G401 (cell line): ENCODE measurements at places on chromosomes 3 and 15. TPM values are rescaled to one million over a fixed set of nuclear protein-coding genes. Genes with fewer than 3 reads are reported as not detected.

The UQCC5 gene
- total RNA-seq: 4.2 and 48.9 TPM in 2 replicates

The GPR62 gene
- not detected in 2 replicates for total RNA-seq

The GASK1A gene
- not detected in 2 replicates for total RNA-seq

The C3orf62 gene
- total RNA-seq: 0.31 and 1.7 TPM in 2 replicates

The PLSCR5 gene
- total RNA-seq: not detected in 2 replicates

The NMB gene
- total RNA-seq: 4.5 and 5.6 TPM in 2 replicates

The VIPR1 gene
- total RNA-seq: 0.14 TPM in 1 of 2 replicates, not detected in the other

- DNase-seq: no peak
These were observed 226.9 kb downstream of the ADAMTS9 start for GRCh38 chr3:64460877-64461276.

- no peak for DNase-seq
These were observed 95.9 kb downstream of the FEZF2 start for GRCh38 chr3:62277450-62277849.

DNA sequence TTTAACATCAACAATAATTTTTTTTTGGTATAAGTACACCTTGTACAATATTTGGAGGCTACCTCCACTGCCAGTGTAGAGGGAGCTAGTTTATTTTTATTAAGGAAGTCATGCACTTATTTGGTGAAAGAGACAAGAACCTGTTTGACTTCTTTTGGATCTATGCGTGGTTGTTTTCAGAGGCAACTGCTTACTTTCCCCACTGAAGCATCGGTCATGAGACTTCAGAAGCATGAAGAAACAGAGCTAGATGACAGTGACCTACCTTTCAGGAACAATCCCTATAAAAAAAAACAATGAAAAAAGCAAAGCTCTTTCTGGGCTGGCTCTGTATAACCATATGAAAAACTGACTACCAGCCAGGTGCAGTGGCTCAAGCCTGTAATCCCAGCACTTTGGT lies 20.0 kb upstream of the ZNF148 start:
- DNase-seq: no peak

- no peak for DNase-seq
These were observed 252.8 kb downstream of the CD47 start for GRCh38 chr3:107837895-107838612.

DNA sequence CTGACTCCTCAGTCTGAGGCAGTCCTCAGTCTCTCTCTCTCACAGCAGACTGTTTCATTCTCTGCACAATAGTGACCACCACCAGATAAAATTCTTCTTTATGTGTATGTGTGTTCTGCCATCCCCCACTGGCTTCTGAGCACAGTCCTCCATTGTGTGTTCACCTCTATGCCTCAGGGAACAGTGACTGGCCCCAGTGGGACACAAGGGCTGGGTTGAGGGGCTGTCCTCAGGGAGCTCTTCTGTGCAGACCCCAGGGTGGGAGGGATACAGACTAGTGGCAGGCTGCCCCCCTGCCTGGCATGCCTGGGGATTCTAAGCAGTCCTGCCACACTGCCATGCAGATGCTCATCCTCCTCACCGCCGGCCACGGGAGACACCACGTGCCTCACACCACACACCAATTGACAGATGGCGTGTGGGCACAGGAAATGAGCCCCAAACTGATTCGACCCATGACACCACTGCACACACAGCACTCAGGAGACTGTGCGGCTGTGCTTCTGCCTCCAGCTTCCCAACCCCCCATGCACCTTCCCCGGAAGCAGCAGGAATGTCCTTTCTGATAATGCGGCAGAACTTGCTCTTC lies 237.6 kb upstream of the CHRNA7 start:
- no peak for DNase-seq

GRCh38 chr15:79932447-79932846 lies 35.6 kb upstream of the MTHFS start:
- DNase-seq: no peak

DNA sequence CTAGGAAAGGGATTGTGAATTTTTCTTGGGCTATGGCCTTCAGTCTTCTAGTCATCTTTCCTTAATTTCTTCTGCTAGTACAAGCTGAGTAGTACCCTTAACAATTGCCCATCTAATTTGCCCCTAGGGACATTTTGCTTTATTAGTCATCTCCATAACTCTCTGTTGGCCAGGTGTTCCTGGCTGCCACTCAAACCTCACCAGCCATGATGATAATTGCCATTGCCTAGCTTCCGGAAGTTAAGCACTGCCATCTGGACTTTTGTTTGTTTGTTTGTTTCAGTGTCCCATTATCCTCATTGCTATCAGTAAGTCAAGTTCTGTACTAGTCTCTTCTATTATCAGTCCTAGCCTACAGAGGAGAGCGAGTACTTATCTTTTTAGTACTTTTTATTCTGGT lies 36.6 kb upstream of the UBL7 start:
- DNase-seq: no peak

- no peak for DNase-seq
These were observed 14.8 kb downstream of the CYP1A2 start for GRCh38 chr15:74763416-74763815.

DNA sequence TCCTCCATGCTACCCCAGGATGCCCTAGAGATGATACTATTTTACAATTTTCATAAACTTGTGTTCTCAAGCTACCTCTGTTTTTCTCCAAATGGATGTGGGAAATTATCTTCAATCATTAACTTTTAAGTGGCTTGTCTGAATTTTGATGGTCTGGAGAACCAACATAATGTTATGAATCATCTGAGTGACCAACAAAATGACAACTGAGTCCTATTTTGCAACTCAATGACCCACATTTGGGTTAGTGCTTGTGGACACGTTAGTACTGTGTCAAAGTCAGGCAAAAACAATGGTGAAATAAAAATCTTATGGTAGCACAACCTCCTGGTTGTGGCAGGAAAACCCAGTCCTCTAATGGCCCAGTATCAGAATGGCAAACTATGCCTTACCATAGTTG lies 352.4 kb upstream of the ZNF385D start:
- no peak for DNase-seq

GRCh38 chr15:85383470-85384148 lies 3.2 kb downstream of the AKAP13 start:
- no peak for DNase-seq

- no peak for DNase-seq
These were observed 141.1 kb upstream of the PTPRG start for GRCh38 chr3:61420136-61420759.
